ENCODE measurements at places on chromosomes 2 and 18.

DNA sequence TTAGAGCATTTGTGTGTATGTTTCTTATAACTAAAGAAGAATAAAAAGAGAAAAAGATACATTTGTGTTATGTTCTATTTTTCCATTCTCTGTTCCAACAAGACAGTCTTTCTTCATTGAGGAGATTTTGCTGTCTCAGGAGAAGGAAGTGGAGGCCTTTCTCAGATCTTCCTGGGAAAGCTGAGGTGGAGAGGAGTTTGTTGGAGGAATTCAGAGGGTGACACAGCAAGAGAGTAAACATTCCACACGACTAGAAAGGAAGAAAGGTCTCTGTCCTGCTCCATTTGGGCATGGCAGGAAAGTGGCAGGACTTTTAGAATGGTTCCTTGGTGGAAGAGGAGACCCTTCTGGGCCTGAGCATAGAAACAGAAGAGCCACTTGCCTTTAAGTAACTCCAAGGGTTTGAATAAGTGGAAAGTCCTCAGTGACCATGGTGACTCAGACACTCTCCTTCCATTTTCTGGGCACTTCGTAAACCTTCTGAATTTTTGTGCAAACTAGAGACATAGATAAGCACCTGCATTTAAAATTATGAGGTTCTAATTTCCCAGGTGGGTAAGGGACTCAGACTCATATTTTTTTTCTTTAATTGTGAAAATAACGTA, 52.3 kb upstream of the COL5A2 start:
- DNase-seq: no peak

GRCh38 chr2:118837621-118838020, 9.8 kb downstream of the EN1 start:
- DNase-seq: no peak

DNA sequence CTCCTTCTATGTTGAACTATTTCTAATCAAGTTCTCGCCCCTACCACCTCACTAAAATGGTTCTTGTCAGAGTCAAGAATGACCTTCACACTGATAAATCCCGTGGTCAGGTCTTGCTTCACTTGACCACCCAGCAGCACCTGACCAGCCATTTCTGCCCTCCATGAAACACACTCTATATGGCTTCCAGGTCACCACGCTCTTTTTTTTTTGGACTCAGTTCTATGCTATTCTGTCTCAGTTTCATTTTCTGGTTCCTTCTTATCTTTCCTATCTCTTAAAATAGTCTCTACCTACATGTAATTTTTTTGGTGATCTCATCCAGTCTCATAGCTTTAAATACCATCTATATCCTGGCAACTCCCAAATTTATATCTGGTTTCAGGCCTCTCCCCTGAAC, 11.4 kb downstream of the EIF2AK3 start:
- no peak for DNase-seq

DNA sequence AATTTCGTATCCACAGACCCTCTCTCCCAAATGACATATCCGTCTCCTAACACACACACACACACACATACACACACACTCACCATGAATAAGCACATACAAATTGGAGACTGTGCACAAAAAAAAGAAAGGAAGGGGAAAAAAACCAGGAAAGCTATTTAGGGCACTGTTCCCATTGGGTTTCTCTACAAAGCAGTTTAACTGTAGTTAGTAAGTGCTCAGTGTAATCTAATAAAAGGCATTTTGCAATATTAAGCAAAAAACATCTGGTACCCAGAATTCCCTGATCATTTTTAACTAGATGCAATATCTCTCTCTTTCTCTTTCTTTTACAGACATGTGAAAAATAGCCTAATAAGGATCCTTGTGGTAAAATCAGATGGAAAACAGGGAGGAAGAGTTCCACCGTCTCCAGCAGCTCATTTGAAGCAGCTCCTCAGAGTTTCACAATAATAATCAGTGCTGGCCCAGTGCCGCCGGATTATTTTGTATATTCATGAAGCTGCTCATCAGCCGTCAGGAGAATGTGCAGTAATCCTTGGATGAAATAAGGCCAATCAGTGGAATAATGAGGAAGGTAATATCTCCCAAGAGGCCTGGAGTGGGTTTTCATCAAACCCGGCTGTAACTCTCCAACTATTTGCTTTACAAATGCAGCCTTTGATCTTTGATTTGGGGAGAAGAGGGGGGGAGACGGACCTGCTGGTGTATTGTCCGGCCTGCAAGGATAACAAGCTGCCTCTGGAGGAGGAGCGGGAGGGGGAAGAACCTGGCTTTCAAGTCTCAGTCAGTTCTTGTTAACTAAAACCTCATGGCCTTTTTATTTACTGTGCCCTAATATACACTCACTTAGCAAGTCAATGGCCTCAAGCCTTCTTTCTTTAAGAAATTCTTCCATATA, 227.6 kb upstream of the SMIM21 start:
- no peak for DNase-seq

- DNase-seq: no peak
Observed at GRCh38 chr2:58914733-58915505, 673.8 kb upstream of the FANCL start.

- peak; percentile 69 for DNase-seq
Observed at GRCh38 chr18:37565977-37566478, 430 bp upstream of the CELF4 start.

DNA sequence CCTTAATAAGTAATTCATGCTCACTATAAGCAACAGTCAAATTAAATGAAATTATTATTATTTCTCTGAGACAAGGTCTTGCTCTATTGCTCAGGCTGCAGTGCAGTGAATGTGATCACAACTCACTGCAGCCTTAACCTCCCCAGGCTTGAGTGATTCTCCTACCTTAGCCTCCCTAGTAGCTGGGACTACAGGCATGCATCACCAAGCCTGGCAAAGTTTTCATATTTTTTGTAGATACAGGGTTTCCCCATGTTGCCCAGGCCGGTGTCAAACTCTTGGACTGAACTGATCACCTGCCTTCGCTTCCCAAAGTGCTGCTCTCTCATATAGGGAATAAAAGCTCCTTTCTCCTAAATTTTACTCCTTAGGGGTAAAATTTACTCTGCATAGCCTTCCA, 74.9 kb upstream of the GAREM1 start:
- no peak for DNase-seq

DNA sequence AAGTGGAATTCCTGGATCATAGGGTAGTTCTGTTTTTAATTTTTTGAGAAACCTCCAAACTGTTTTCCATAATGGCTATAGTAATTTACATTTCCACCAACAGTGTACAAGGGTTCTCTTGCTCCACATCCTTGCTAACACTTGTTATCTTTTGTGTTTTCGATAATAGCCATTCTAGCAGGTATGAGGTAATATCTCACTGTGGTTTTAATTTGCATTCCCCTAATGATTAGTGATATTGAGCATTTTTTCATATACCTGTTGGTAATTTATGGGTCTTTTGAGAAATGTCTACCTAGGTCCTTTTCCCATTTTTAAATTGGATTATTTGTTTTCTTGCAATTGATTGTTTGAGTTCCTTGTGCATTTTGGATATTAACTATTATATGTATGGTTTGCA, 39.6 kb downstream of the DIS3L2 start:
- no peak for DNase-seq

DNA sequence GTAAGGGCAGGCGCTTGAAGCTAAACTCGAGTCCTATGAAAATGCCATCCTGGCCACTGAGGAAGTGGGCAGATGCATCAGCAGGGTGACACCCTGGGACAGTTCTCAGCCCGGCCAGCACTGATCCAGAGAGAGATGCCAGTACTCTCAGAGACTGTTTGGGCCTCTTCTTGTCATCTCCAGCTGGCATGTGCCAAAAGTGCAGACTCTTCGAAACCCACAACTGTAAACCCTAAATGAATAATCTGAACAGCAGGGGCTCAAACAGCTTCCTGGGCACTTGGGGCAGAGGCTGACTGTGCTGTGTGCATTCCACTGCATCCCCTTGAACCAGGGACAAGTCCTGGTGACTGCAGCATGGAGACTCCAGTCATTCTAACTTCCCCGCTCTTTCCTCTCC, 204.2 kb upstream of the SMAD2 start:
- no peak for DNase-seq

- DNase-seq: no peak
Observed at GRCh38 chr18:44568986-44569385, 111.7 kb upstream of the SETBP1 start.

GRCh38 chr2:41878056-41878455, 169.8 kb upstream of the PKDCC start:
- no peak for DNase-seq

DNA sequence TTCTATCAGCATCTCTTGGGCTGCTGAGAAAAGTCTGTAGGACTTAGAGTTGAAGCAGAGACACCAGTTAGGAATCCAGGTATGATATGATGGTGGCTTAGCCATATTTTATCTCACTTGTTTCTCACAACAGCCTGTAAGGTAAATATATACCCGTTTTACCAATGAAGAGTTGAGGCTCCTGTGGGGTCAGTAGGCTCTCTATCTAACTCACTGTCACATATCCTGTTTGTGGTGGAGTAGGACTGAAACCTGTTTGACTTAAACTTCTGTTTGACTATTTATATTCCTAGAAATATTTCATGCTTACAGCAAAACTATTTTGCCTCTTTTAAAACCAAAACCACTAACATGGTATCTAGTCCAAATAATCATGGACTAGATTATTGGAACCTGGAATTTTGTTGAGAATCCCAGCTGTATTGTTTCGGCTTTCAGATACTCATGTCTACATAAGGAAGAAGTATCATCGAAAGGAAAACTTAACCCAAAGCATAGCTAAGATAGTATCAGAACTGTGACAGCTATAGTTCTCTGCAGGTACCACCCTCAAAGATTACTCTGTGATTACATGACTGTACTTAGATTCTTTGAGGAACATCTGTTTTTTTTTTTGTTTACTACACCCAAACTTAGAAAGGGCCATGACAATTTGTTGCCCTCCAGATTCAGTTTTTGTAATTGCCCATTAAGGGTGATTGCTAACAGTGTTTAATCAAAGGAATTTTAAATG, 216.1 kb upstream of the THUMPD2 start:
- DNase-seq: no peak

GRCh38 chr2:132752421-132753206, 82.6 kb upstream of the LYPD1 start:
- no peak for DNase-seq

- DNase-seq: no peak
Observed at GRCh38 chr2:102442967-102443828, 20.2 kb downstream of the IL18RAP start.

DNA sequence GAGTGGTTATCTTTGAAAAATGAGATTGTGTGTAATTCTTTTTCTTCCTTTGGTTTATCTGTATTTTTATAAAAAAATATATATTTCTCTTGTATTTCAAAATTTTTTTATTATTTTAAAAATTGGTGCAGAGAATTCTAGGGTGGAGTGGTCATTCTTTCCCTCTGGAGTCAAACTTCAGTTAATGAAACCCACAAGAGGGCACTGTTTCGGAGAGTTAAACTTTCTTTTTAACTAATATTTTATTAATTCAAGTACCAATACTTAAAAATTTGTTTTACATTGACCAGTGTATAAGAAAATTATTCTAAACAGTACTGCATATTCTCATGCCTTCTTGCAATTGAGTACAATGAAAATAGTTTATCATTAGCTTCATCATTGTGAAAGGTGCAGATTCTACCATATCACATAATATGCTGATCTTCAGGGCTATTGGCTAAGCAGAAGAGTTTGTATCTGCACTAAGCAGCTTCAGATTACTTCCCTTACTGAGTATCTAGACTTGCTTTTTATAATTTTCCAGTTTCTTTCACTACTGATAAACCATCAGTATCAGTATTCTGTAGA, 50.1 kb downstream of the HS1BP3 start:
- DNase-seq: no peak

DNA sequence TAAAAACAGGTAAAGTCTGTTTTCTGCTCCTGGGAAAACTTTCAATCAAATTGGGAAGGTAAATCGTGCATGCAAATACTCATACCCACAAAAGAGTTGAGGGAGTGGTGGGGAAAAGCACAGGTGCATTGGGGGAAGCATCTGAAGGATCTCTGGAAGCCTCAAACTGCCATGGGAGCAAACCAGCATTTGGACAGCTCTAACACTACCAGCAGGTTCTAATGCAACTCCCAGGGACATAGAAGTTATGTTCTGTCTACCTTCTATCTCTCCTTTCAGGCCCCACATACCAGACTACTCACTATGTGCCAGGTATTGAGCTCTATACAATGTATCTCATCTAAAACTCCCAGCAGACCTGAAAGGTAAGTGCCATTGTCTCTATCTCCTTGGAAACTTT, 933.7 kb downstream of the NRXN1 start:
- no peak for DNase-seq

All from NCI-H2029 (cell line).